ENCODE measurements at places on chromosomes 12 and 14. TPM values are rescaled to one million over a fixed set of nuclear protein-coding genes. Genes with fewer than 3 reads are reported as not detected.

The KRT3 gene
- not detected for total RNA-seq

The IL22 gene
- total RNA-seq: not detected

The LRCOL1 gene
- total RNA-seq: 0.17 TPM

The CCDC177 gene
- total RNA-seq: not detected

The ALG10 gene
- 5.8 TPM for total RNA-seq

The TAS2R9 gene
- total RNA-seq: not detected
